ENCODE measurements at places on chromosomes 1 and 21.
A peak's percentile ranks its signal among the peaks of the same experiment; 100 is the strongest.

GRCh38 chr1:79044974-79045650, 38.6 kb upstream of the ADGRL4 start:
- no peak for DNase-seq

DNA sequence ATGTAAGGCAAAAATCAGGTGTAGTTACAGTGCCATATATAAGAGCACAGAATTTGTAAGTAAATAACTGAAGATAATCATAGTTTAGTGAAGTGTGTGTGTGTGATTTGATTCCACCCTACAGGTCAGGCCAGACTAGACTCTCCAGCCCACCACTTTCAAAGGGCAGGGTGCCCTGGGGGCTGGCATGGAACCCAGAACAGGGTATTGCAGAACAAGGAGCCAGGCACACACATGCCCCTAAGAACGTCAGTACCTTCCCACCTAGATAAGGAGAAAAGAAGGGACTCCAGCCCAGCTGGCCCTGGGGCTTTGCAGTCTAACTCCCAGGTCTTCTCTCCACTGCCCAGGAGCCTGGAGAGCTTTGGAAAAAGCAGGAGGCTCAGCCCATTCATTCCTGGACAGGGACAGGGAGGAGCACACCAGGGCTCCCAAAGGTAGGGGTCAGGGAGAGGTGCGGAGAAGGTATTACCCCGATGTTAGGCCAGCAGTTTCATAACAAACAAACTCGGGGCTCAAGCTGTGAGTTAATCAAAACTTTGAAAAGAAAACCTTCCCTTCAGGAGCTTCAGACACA, 149.7 kb upstream of the VANGL1 start:
- DNase-seq: no peak

DNA sequence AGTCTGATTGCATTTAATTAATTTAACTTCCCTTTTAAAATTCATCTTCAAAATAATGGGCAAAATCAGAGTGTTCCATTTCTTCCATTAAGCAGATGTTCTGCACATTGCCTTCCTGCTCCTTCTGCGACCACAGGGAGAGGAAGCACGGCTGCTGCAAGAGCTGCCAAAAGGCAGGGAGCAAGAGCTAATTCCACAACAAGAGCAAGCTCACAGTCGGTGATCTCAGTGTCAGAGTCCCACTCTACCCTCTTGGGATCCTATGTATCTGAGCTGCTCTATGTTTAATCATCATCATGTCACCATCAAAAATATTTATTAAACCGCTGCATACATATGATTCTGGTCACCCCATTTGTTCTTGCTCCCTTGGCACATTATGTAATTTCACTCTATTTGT, 255.3 kb upstream of the CAMK1G start:
- DNase-seq: no peak

- no peak for DNase-seq
Observed at GRCh38 chr1:204568576-204569315, 52.5 kb downstream of the MDM4 start.

GRCh38 chr1:60864722-60865121, 217.6 kb upstream of the NFIA start:
- no peak for DNase-seq

GRCh38 chr1:85386068-85386722, 78.8 kb downstream of the DDAH1 start:
- no peak for DNase-seq

DNA sequence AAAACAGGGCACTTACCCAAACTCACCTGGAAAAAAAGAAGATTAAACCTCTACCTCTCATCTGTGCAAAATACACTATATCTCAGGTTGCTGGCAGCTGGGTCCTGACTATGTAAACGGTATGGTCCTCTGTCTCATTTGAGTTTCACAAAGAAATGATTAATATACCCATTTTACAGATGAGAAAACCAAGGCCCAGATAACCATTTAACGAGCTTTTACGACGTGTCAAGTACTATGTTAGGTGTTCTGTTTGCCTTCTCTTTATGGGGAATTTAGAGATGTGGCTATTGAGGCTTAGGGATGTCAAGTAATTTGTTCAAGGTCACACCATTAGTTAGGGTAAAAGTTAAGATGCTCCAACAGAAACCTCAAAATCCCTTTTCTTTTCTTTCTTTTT, 140.4 kb upstream of the USP24 start:
- DNase-seq: no peak

- peak; percentile 64 for DNase-seq
Observed at GRCh38 chr1:24070821-24071393, 41.0 kb downstream of the MYOM3 start.

- DNase-seq: no peak
Observed at GRCh38 chr1:14065486-14065885, 365.5 kb downstream of the PRDM2 start.

DNA sequence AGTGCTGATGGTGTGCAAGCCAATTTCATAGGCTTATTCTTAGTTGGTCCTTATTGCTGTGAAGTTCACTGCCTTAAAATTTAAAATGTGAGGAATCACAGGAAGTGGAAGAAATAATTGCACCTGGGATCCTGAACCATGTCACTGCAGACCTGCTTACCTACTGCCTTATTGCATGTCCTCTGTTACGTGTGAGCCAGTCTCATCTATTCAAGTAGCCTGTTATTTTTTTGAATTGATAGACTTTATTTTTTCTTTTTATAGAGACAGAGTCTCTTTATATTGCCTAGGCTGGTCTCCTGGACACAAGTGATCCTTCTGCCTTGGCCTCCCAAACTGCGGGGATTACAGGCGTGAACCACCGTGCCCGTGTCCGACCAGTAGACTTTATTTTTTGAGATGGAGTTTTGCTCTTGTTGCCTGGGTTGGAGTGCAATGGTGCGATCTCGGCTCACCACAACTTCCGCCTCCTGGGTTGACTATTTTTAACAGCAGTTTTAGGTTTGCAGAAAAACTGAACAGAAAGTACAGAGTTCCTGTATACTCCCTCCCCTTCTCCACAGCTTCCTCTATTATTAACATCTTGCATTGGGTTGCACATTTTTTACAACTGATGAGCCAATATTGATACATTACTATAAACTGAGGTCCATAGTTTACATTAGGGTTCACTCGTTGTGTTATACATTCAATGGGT, 14.0 kb upstream of the DISC1 start:
- peak; percentile 88 for DNase-seq

- DNase-seq: no peak
Observed at GRCh38 chr1:36971852-36972618, 62.3 kb downstream of the GRIK3 start.

- no peak for DNase-seq
Observed at GRCh38 chr1:178958491-178958890, 67.2 kb upstream of the FAM20B start.

DNA sequence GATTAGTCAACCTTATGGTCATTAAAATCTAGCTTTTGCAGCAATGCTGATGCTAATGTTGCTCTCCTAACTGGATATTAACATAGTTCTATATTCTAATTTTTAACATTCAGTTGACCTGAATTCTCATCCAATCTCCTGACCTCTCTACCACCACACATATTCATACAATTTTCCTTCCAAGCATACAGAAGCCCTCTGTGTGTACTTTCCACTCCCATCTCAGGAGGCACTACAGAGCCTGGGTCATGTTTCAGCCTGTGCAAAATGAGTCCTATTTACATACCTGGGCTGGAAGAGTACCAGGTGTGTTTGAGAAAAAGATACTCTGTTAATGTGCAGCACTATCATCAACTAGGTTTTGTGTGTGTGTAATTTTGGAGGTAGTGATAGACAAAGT, 486.3 kb downstream of the NEGR1 start:
- DNase-seq: no peak

DNA sequence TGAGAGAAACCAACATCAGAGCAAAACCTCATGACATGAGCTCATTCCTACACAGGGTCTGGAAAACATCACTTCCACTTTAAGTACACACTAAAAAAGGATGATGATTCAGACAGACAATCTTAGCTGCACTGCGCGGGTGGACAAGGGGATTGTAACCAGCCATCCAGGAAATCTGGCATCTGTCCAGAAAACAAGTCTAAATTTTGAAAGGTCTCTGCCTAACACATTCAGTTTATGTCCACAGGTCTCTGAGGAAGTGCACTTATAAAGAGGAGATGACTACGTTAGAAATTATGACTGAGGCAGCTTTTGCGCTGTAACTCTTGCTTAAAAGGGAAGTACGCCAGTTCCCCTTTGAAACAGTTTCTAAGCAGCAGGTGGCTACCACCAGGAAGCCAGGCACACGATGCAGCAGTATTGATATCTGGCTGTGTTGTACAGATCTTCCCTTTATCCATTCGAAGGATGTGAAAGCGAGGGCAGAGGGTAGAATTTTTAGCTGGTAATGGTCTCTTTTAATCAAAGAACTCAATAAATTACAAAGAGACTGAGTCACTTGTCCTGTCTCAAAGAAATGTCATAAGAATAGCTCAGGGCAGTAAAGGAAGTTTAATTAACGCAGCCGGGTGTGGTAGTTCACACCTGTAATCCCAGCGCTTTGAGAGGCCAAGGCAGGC, 128.0 kb downstream of the SETD4 start:
- DNase-seq: peak; percentile 21

- no peak for DNase-seq
Observed at GRCh38 chr1:22250724-22251123, 107.8 kb upstream of the WNT4 start.

GRCh38 chr1:25747046-25747719, 52.8 kb upstream of the SELENON start:
- no peak for DNase-seq

GRCh38 chr1:24390924-24391782, 22.4 kb downstream of the STPG1 start:
- peak; percentile 48 for DNase-seq

DNA sequence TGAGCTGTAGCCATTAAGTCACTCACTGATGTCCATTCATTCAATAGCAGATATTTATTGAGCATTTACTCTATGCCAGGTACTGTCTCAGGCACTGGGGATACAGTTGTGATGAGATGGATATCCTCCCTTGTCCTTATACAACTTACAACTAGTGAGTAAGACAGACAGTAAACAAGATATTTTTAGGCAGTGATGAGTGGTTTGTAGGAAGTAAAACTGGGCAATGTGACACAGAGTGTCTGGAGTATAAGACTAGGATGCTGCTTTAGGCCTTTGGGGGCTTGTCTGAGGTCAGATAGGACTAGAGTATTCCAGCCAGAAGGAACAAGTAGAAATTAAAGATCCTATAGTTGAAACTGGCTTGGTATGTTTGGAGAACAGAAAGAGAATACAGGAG, 41.4 kb downstream of the NOS1AP start:
- DNase-seq: no peak

- no peak for DNase-seq
Observed at GRCh38 chr21:25467896-25468295, 139.4 kb downstream of the MRPL39 start.

GRCh38 chr1:26820784-26821269, 5.7 kb upstream of the ZDHHC18 start:
- DNase-seq: peak; percentile 53

GRCh38 chr1:153984123-153984894, 1.8 kb downstream of the RAB13 start:
- no peak for DNase-seq

GRCh38 chr1:173258479-173259264, 51.5 kb upstream of the TNFSF4 start:
- no peak for DNase-seq

DNA sequence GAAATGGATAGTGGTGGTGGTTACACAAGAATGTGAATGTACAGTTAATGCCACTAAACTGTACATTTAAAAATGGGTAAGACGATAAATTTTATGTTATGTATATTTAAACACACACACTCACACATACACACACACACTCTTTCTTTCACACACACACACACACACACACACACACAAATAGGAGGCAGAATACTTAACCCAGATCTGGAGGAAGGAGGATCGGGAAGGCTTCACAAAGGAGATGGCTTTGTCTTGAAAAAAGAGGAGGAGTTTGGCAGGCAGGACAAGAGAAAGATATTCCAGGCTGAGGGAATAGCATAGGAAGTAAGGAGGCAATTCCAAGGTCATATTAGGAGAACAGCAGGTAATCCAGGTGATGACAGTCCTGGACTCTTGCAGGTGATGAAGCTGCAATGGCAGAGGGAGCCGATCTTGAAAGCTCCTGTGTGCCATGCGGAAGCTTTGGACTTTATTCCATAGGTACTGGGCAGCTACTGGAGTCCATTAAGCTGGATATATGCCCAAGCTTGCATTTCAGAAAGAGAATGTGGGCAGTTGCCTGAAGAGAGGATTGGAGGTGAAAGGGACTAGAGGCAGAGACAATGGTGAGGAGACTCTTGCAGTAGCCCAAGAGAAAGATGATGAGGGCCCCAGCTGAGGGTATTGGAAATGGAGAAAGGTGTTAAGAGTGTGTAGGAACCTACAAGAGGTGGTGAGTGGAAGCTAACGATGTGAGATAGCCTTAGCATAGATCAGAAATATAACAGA, 15.4 kb upstream of the LYST start:
- no peak for DNase-seq

GRCh38 chr1:166740668-166741276, 98.5 kb upstream of the POGK start:
- DNase-seq: no peak

DNA sequence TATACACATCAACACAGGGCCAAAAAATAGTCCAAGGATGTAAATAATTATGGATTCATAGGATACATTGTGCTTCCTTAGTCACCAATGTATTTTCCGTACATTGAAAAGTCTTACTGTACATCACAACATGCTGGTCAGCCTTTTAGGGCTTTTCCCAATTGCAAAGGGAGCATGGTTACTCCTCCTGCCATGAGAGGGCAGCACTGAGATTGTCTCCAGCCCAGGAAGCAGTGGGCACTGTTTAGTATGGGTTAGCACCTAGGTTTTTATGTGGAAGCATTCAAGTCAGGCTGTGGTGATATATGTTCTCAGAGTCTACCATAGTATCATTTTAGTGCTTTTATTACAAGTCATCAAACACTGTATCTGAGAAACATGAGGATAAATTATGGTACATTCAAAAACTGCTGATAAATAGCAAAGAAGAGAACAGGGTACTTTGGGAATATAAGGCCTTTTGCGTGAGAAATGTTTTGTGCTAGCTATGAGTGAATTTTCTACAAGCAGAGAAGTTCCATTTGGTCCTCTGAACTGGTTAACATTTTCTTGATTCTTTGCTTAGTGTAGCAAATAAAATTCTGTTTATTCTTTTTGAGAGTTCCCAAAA, 34.0 kb downstream of the ST6GALNAC5 start:
- peak; percentile 37 for DNase-seq

- no peak for DNase-seq
Observed at GRCh38 chr1:198612471-198613260, 26.2 kb upstream of the PTPRC start.

DNA sequence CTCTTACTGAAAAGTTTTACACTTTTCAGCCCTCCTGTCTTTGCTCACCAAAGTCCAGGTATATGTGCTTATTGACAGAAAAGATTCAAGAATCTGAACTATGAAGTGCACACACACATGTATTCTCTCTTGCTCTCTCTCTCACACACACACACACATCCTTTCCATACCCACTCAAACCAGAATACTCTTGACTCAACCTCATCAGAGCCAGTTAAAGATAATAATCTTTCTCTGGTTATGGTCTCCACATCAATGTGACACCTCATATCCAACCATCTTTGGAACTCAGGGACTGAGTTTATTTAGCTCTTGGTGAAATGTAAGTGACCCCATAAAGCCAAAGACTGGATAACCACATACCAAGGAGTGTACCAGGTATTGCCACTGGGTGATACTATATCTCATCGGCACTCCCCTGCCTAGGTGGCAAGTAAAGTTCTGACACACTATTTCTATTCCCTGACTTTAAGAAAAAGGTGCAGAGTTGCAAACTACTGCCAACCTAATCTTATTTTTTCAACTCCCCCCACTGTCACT, 24.9 kb upstream of the RGS8 start:
- DNase-seq: peak; percentile 24

- DNase-seq: no peak
Observed at GRCh38 chr1:33180226-33180910, 1.5 kb downstream of the TRIM62 start.

Measured in Jurkat, Clone E6-1 (cell line).